ENCODE measurements at places on chromosomes 11 and 22. TPM values are rescaled to one million over a fixed set of nuclear protein-coding genes. Genes with fewer than 3 reads are reported as not detected.

Gene PKDREJ
- total RNA-seq: under 0.01 TPM

DNA sequence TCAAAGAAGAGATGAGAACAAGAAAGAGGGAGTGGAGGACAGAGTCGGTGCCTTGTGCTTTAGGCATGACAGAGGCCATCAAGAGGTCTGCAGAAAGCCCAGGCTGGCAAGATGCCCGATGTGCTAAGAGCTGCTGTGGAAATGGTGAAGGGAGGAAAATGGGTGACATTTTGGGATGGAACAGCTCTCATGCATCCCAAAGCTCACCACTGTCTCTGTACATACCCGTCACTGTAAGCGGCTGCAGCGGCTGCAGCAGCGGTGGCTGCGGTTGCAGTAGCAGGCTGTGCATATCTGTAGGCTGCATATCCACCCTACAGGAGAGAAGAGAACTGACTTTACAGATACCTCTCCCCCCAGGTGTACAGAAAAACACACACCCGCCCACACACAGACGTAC is 28.6 kb downstream of the APOL5 start:
- no peaks in the 10 kb centered on the region for H3K36me3 ChIP-seq
- no peaks in the 10 kb centered on the region for H3K27me3 ChIP-seq
- peaks cover 3% of the 10 kb centered on the region for H3K4me1 ChIP-seq
- no peak overlapping the region for H3K4me3 ChIP-seq
- no peak for DNase-seq

- no peaks in the 10 kb centered on the region for H3K27me3 ChIP-seq
- H3K36me3 ChIP-seq: no peaks in the 10 kb centered on the region
- DNase-seq: no peak
- H3K4me3 ChIP-seq: no peak overlapping the region
- no peak overlapping the region for H3K27ac ChIP-seq
- no peaks in the 10 kb centered on the region for H3K4me1 ChIP-seq
Measured at GRCh38 chr11:1348146-1348795, 38.8 kb upstream of the TOLLIP start.

Gene MN1
- total RNA-seq: 0.25 TPM

Gene CRYBB3
- not detected for total RNA-seq

- no peak for DNase-seq
- no peaks in the 10 kb centered on the region for H3K27me3 ChIP-seq
- H3K4me1 ChIP-seq: no peaks in the 10 kb centered on the region
- no peak overlapping the region for H3K4me3 ChIP-seq
- H3K27ac ChIP-seq: no peak overlapping the region
- H3K36me3 ChIP-seq: no peaks in the 10 kb centered on the region
Measured at GRCh38 chr11:67662142-67662834, 11.8 kb upstream of the ACY3 start.

DNA sequence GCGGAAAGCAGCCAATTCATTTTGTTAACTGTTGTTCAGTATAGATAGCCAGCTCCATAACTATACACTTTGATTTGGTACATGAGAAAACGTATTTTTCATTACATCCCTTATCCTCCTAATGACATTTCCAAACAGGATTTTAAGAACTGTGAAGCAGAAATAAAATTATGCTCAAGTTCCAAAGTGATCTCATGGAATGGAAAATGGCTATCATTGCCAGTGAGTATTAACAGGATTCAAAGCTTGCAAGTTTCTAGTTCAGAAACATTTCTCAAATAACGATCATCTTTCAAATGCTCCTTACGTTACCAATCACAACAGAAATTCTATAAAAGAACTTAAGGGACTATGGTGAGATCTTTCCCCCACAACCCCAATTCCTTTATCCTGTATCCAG is 53.7 kb downstream of the CADM1 start:
- no peaks in the 10 kb centered on the region for H3K36me3 ChIP-seq
- no peak overlapping the region for H3K27ac ChIP-seq
- H3K4me3 ChIP-seq: no peak overlapping the region

Gene OR6T1
- total RNA-seq: not detected

DNA sequence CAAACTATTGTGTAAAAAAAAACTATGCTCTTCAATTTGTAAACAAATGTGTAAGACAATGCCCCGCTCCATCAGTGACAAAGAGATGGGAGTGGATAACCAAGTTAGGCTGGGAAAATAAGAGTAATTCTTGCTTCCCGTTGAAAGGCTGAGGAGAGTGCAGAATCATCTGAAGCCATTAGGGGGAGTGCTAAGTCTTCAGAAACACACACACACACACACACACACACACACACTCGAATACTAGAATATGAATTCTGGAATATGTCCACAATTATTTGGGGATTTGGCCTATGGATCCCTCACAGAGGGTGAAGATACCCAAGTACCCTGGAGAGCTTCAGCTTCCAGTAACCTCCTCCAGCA is 27.8 kb upstream of the ROBO3 start:
- H3K4me1 ChIP-seq: peaks cover 11% of the 10 kb centered on the region
- H3K4me3 ChIP-seq: no peak overlapping the region
- DNase-seq: no peak
- H3K27me3 ChIP-seq: peaks cover 20% of the 10 kb centered on the region
- no peaks in the 10 kb centered on the region for H3K36me3 ChIP-seq
- H3K27ac ChIP-seq: no peak overlapping the region

DNA sequence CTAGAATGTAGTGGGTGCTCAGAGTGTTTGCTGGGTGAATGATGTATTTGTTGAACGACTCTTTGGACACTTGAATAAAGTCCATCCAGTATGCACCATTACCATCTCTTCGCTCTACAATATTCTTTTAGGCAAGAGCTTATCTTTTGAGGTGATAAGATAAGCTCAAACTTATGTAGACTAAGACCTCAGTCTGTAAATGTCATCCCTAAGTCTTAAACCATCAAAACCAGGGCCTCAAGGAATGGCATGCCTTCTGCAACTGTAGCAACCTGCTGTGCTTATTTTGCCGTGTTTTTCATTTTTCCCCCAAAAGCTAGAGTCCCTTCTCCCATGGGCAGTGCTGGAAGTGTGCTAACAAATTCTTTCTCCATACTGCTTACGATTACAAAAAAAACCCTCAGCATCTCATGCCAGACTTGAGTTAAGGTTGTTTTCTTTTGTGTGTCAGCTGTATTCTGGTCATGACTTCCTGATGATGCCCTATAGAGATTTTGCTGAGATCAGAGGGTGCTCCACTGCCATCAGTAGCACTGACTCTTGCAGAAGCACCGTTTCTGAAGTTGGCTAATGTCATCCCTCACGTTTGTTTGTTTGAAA is 27.8 kb downstream of the LIMK2 start:
- no peak overlapping the region for H3K4me3 ChIP-seq
- H3K27ac ChIP-seq: no peak overlapping the region
- no peaks in the 10 kb centered on the region for H3K27me3 ChIP-seq
- no peaks in the 10 kb centered on the region for H3K4me1 ChIP-seq
- no peak for DNase-seq
- peaks cover 4% of the 10 kb centered on the region for H3K36me3 ChIP-seq

Measured in liver (tissue), 10 donors.